ENCODE measurements at places on chromosomes 1 and 21.

DNA sequence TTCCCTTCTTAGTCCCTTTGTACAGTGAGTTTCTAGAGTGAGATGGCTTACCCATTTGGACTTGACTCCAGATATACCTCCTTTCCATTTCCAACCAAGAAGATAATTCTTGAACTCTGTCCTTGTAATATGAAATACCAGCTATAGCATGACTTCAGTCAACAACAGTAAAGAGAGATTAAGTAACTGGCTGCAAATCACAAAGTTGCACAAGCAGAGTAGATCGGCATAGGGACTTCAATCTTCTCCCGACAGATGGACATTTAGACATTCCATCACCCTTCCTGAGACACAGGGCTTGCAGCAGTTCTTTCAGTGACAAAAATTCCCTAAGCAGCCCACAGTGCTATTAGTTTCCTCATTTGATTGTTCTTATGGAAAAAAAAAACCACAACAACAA is 44.6 kb downstream of the JAK1 start:
- no peak for DNase-seq

GRCh38 chr1:168135116-168135920 is 1.4 kb downstream of the GPR161 start:
- no peak for DNase-seq

DNA sequence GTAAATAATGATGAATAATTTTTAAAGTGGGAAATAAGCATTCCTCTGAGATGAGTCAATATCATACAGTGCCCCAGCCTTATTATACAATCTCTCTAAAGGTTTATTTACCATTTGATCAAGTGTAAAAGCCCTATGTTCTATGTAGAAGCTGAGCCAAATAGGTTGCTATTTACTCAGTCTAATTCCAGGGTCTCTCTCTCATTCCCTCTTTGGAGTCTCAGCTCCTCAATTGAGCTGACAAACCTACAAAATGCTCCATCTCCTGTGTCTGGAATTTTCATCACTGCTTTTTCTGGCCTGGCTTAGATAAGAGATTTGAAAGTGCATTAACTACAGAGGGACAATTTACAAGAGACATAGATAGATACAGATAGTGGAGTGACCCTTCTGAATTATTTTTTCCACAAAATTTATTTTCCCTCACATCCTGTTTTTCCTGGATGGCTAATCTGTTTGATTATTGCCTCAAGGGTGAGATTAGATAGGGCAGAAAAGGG is 24.8 kb upstream of the USH2A start:
- no peak for DNase-seq

- DNase-seq = no peak
Observed at GRCh38 chr1:42431514-42431913, 24.3 kb downstream of the ZMYND12 start.

DNA sequence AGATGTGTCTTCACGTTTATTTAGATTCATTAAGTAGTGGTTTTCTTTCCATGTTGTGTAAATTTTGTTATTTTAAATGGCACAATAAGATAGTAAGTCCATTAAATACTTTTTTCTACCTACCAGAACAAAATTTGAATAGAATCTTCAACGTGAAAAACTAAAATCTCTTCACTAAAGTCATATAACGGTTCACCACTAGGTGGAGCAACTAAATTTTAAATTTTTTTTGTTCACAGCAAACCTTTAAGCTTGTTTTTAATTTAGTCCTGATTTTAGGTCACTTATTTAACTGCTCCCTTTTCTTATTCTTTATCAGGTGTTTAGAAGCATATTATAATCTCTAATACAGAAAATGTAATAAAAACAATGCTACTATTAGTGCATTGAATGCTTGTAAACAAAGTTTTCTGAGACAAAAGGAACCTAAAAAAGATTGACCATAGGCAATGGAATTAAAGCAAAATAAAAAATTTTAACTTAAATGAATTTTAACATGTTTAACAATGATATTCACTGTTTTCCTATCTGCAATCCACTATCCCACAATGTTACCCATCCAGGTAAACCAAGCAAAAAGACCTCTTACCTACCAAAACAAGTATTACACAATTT is 28.3 kb upstream of the PKN2 start:
- no peak for DNase-seq

DNA sequence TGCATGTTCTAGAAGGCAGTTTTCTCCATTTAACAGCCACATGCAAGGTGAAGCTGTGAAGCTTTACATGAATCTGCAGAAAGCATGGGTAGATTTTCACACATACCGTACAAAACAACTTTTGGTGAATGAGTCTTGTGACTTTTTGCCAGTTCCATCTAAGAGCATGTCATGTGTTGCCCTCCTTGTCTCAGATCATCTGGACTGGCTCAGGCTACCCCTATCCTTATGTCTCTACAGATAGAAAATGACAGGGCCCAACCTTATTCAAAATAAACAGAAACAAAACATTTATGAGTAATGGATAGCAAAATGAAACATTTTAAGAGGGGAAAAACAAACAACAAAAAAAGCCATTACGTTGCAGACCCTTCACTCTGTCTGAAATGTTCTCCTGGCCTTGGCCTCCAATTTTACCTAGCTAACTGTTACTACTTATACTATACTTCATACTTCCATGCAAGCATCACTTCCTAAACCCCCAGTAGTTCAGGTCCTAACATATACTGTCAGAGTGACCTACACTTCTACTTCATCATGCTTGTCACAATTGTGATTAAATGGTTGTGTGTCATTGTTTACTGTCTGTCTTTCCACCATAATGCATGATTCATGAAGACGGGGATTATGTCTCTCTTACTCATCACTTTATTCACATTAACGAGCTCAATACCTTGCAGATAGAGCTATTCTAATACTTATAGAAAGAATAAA is 39.0 kb downstream of the LRRC8C start:
- no peak for DNase-seq

DNA sequence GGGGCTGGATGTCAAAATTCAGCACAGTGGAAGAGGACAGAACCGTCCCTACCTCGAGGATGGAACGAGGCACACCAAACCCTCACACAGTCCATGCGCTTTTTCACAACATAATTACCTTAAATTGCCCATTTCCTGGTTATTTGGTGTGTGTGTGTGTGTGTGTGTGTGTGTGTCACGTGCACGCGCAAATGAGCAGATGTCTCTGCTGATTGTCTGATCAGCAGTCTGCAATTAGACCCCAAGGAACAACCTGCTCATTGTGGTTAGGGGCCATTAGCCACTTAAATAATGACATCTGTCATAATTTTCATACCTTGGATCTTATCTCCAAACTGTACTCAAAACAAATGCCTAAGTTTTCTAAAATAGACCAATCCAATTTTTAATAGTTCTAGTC is 23.2 kb downstream of the AVPR1B start:
- no peak for DNase-seq

GRCh38 chr1:181483285-181484195 is at the start of gene CACNA1E:
Gene CACNA1E (plus strand): TSS chr1:181483517. CDS start chr1:181483745, 228 bp downstream.
- DNase-seq = no peak

GRCh38 chr1:13820055-13820454 is 120.1 kb downstream of the PRDM2 start:
- no peak for DNase-seq

DNA sequence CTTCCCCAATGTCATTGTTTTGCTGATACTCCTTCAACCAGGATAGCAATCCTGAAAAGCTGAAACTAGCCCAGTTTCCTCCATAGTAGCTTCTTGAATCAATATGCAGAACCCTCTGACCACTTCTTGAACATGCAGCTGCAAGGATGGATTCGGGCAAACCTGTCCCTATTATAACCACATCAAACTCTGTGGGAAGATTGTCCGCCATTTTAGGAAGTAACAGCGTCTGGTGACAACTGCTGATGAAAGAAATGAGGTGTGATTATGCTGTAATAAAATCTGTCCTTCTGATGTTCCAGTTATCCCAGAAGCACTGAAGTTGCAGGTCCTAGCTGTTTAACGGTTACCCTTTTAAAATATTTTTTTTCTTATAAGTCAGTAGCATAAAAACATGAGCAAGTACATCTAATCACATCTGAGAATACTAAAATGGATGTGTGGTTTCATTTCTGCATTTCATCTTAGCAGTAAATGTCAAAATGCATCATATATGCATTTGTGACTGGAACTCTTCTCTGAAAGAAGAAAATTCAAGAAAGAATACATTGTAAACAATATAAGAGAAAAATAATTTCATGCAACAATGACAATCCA is 4.5 kb downstream of the CHML start:
- no peak for DNase-seq

DNA sequence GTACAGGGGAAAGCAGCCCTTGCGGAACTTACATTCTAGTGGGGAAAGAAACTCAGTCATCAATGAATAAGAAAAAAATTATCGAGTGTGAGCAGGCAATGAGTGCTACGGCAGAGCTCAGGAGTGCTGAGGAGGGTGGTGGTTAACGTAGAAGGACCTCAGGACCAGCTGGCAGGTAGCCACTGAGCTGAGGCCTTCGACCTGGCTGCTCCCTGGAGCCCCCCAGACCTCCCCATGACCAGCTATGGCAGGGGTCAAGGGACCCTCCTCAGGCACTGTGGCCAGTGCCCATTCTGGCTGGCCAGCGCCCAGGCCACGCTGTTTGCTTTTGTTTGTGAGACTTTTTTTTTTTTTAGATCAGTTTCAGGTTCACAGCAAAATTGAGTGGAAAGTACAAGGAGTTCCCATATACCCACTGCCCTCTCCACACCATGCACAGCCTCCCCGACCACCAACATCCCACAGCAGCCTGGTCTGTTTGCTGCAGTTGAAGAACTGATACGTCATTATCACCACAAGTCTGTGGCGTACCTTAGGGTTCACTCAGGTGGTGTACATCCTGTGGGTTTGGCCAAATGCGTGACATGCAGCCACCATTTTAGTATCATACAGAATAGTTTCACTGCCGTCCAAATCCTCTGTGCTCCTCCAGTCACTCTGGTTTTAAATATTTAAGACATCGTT is 11.8 kb upstream of the TTC22 start:
- no peak for DNase-seq

DNA sequence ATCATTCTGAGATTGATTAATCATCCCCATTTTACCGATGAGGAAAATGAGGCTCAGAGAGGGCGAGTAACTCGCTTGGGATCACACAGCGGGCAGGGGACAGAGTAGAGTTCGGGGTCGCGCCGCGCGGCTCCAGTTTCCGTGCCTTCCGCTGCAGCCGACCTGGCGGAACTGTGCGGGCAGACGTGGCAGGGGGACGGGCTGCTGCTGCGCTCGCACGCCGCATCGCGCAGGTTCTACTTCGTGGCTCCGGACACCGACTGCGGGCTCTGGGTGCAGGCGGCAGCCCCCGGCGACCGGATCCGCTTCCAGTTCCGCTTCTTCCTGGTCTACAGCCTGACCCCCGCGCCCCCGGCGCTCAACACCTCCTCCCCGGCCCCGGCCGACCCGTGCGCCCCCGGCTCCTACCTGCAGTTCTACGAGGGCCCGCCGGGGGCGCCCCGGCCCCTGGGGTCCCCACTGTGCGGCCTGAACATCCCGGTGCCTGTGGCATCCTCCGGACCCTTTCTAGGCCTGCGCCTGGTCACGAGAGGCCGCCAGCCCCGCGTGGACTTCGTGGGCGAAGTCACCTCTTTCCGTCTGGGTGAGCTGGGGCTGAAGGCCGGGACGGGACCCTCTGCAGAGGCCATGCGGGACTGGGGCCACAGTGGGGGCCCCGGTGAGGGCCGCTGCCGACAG is 2.3 kb downstream of the LDLRAD2 start:
- peak; percentile 6 for DNase-seq

- DNase-seq = no peak
Observed at GRCh38 chr1:47840393-47841190, 156.6 kb downstream of the TRABD2B start.

DNA sequence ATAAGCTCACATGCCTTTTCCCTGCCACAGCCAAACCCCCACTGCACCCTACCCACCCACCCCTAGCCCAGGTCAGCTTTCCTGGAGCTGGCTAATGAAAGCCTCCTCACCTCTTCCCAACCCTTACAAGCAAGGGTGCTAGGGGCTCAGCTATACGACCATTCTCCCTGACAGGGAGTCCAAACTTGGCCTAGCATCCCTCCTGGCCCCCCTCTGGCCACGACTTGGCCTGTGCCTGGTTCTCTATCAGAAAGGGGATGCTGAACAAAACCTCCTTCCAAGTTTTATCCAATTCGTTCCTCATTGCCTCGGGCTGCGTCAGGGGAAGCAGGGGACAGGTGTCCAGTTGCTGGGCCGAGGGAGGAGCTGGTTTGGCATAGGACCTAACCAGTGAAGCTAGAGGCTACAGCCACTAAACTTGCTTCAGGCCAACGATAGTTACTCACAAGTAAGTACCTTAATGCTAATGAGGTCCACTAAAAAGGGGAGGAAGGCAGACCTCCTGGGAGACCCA is 8.6 kb downstream of the TMEM81 start:
- no peak for DNase-seq

DNA sequence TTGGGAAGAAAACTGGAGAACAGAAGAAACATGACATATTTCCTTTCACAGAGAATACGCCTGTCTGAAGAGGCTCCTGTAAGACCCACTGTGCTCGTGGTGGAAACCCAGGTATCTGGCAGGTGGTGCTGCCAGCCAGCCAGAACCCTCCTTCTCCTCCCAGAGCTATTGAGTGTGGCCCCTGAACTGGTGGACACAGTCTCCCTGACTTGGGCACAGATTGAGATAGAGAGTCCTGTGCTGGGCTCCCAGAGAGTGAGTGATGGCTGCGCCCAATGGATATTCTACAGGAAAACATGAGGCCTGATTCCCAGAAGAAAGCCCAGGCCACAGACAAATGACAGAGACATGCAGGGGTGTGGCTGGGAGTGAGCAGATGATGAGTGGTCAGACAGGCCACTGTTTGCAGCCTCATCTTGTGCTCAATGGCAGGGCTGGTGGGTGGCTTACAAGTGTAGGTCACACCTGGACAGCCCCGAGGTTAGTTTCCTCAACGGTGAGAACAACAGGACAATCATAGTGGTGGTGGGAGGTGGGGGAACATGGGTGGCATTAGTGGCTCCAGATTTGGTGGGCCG is 127.9 kb downstream of the PTPRU start:
- DNase-seq = no peak

- DNase-seq = peak; percentile 8
Observed at GRCh38 chr1:174800216-174800851, 199.4 kb upstream of the CACYBP start.

DNA sequence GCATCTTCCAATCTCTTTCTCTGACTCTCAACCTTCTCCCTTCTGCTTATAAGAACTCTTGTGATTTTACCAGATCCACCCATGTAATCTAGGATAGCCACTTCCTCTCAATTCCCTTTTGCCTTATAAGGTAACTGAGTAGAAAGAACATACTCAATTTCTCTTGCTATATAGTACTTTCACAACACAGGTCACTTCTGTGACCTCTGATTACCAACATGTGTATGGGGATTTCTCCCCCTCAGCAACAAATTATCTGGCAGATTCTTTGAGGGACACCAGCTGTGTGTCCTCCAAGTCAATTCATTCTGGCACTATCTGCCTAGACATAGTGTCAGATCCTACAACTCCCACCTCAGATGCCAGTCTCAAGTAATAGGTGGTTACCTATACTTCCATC is 62.5 kb downstream of the IL23R start:
- no peak for DNase-seq

- DNase-seq = no peak
Observed at GRCh38 chr1:78170859-78171258, 125.1 kb downstream of the GIPC2 start.
